ENCODE measurements at places on chromosomes 3 and 15. TPM values are rescaled to one million over a fixed set of nuclear protein-coding genes. Genes with fewer than 3 reads are reported as not detected.
A peak's percentile ranks its signal among the peaks of the same experiment; 100 is the strongest.

GRCh38 chr3:65020281-65021160 is 332.7 kb upstream of the ADAMTS9 start:
- DNase-seq = no peak

- no peak for DNase-seq
Observed at GRCh38 chr3:151091685-151092345, 6.4 kb downstream of the MED12L start.

GRCh38 chr3:32613183-32613582 is 42.5 kb upstream of the DYNC1LI1 start:
- no peak for DNase-seq

- peak; percentile 14 for DNase-seq
Observed at GRCh38 chr3:10519236-10519635, 13.8 kb upstream of the ATP2B2 start.

- peak; percentile 60 for DNase-seq
Observed at GRCh38 chr15:75650908-75651809, 3.4 kb downstream of the SNX33 start.

DNA sequence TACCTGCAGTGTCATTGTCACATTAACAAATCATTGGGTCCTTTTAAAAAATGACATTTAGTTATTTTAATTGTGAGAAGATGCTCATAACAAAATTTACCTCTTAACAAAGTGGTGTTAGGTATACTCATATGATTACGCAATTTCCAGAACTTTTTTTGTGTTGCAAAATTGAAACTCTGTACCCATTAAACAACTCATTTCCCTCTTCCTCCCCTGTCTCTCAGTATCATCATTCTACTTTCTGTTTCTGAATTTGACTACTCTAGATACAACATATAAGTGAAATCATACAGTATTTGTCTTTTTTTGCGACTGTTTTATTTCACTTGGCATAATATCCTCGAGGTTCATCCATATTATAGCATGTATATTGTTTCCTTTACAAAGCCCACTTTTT is 58.7 kb upstream of the CHST2 start:
- no peak for DNase-seq

DNA sequence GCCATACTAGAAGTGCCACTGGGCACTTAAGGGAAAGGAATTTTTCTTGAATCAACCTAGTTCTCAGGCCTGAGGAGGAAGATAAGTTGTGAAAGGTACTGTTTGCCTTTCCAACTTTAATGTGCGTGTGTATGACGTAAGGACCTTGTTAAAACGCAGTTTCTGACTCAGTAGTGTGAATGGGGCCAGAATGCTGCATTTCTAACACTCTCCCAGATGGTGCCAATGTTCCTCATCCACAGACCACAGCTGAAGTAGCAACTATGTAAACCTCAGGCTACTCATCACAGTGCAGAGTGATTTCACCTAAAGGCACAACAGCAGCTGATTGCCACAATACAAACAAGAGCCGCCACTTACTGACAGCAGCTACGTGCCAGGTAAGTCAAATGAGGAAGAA is 103.6 kb downstream of the OTOL1 start:
- DNase-seq = no peak

DNA sequence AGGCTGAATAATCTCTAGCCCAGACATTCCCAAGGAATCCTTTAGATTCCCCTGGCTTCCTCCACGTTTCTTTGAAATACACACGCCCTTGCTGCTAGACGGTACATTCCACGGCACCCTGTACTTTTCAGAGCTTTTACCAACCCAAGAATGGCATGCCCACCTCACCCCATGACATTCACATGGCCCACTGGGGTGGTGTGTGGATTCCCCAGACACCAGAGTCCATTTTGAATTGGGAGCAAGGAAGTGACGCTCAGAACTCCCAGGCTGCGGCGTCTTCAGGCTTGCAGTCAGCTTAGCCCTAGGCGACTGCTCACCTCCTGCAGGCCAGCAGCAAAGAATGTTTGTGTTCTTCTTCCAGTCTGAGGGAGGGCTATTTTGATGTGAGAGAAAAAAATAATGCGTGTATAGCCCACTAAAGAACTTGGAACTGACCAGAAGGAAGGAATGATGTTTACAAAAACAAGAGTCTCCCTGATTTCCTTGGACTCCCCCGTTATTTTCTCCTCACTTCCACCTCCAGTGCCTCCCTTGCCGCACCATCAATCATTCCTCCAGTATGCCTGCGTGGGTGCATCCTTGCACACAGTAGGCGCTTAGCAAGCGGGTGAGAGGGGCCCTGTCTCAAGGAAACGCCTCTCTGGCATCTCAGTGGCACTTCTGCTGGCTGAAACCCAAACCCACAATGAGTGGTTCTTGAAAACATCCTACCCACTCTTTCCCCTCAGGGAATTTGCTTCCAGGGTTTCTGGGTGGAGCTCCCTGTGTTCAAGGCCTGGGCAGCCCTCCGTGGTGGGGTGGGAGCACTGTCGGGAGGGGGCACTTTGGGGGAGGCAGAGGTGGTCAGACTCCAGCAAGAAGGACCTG is 59.9 kb downstream of the SMAD6 start:
- DNase-seq = peak; percentile 43

- no peak for DNase-seq
Observed at GRCh38 chr3:157201648-157202278, 41.8 kb upstream of the CCNL1 start.

DNA sequence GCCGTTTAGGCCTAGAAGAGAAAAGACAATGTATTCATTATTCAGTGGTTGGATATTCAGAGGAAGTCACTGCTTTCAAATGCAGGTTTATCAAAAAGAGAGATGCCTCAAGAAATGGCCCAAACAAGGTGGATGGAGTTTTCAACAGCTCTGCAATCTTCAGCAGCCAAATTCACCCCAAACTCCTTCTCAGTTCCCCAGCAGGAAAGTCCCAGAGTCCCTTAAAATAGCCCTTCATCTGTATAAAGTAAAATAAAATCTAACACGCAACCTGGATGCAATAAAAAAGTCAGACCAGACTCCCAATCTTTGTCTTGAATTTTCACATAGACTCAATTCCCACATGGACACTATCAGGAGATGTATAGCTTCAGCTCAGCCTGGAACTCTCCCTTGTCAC is 101.6 kb upstream of the SPATA12 start:
- DNase-seq = no peak

- DNase-seq = no peak
Observed at GRCh38 chr3:117963858-117964257, 1070.8 kb downstream of the IGSF11 start.

DNA sequence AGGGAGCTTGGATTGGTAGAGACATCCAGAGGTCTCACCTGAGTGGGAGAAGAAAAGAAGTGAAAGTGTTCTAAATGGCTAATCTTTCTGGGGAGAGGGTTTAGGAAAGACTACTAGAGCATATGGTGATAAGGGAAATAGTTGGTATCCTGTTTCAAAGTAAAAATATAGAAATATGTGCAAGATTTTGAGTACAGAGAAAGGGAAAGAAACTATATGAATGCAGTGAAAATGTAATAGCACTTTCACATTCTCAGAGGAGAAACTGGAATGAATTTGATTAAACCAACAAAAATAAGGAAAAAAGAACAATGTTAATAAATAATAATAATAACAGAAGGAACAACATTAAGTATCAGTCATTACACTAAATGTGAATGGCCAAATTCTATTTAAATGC is 119.4 kb downstream of the DNAJB8 start:
- DNase-seq = no peak

The C3orf49 gene
- total RNA-seq = not detected

The CHCHD4 gene
- 11.6 TPM for total RNA-seq

The UTS2B gene
- total RNA-seq = not detected

The P2RY13 gene
- total RNA-seq = not detected
